ENCODE measurements at places on chromosomes 7 and 10.
A peak's percentile ranks its signal among the peaks of the same experiment; 100 is the strongest.

- no peak for DNase-seq
These were observed 10.9 kb downstream of the PRKG1 start for GRCh38 chr10:51085204-51085603.

GRCh38 chr10:62048470-62048869 lies 147.0 kb downstream of the ARID5B start:
- no peak for DNase-seq

DNA sequence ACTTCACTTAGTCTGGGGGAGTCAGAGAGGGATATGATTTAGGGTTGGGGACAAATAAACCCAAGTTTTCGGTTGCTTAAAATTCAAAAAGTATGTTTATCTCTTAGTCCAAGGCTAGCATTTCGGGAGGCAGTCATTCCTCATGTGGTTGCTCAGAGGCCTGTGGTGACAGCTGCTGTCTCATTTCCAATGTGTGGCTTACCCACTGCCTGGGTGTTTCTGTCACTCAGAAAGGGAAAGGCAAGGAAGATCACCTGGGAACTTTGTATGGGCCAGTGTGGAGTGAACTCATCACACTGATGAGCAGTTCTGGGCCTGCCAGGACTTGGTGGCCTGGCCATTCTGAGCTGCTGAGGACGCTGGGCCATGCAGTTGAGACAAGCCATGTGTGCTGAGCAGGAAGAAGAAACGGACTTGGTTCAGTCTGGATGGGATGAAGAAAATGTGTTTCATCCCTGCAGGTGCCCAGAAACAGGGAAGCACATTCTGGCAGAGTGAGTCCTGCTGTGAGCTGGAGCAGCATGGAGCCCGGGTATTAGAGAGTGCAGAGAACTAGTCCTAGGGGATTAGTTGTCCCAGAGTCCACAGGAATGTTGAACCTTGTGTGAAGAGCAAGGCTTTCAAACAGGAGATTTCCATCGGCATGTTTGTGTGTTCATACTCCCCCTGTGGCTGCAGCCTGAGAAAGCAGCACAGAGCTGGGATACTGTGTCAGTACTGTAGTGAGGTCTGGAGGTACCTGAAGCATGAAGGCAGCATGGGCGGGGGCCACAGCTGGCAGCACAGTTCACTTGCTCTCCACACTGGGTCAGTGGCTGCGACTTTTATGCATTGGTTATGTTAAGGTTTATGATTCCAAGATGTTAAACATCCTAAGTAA lies 211.1 kb upstream of the IGFBP3 start:
- no peak for DNase-seq

DNA sequence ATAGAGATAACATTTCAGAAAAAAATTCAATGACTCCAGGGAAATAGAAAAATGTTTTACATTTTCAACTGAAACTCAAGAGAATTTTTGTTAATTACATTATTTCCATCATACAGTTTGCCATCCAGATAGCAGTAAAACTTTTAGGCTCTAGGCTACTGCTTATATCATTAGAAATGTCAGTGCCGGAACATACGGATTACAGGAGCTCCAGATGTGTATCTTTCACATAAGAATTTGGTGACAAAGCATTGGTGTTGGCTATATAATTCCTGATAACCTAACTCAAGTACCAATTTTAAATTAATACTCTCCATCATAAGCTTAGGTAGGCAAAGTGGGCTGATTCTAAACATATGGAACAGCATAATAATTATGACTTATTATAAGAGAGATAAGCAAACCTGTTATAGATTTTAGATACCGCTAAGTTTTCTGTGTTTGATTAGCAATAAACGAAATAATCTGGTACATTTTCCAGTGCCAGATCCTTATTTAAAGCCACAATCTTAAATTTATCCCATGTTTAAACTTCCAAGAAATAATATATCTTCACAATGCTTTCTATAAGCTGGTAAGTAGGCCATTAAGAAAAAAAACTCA lies 637.9 kb downstream of the NXPH1 start:
- DNase-seq: no peak

DNA sequence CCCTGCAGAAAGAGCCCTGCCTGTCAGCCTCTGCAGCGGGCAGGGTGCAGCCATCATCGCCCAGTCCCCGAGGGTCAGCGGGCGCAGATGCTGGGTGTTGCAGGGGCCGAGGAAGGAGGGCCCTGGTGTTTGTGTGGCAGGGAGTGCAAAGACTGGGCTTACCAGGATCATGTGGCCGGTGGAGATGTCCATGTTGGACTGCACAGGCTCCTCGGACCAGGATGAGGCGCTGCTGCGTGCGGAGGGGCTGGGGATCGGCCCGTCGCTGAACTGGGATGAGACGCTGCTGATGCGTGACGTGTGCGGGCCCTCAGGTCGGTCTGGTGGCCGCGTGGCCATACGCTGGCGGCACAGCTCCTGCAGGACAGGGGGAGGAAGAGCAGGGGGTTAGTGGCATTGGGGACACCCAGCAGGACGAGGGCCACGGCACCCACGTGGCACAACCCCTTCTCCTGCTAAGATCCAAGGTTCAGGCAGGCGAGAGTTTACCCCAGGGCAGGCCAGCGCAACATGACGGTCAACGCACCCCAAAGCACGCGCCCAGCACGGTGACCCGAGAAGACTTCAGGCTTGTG lies 319.5 kb downstream of the DNAJB6 start:
- no peak for DNase-seq

GRCh38 chr10:70323138-70323696 lies 39.4 kb upstream of the NPFFR1 start:
- no peak for DNase-seq

DNA sequence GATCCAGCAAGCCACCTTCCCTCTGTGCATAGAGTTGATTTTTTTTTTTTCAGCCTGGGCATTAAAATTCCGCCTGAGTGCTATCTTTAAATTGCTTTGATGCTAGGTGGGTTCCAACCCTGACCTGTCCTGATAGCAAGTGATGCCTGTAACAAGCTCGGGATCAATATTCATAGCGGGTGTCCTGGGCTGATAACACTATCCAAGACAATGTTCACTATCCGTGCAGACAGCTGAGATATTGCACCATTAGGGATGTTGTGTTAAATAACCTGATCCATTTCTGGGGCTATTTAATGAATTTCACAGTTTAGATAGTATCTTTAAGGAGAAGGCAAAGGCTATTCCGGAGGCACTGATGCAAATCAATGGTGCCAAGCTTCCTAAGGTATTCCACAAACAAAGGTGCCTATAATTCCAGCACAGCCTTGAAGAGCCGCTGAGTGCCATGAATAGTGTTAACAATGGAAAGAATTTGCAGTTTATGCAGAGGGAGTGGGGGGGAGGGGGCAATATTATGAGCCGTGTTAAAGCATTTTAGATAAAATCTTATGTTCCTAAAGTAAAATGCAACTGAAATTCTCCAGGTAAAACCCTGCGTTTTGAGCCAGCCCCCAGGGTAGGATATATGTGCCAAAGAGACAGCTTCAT lies 4.2 kb upstream of the NKX1-2 start:
- no peak for DNase-seq

DNA sequence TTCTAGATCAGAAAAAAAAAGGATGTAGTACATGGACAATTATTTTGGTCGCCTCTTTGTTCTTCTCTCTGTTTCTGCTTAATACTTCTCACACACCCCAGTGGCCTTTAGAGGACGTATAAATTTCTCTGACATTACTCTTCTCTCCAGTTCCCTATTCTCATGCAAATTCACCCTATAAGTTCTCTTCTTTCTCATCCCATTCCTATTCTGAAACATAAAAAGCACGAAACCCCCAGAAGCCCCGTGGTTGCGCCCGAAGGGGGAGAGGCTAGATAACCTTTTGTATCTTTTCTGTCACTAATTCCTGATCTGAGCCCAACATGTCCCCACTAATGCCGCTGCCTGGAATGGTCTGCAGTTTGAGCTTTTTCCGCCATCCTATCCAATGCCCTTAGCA lies 136.9 kb downstream of the SKIDA1 start:
- DNase-seq: no peak

GRCh38 chr7:81234896-81235295 lies 316.0 kb upstream of the SEMA3C start:
- DNase-seq: no peak

- DNase-seq: no peak
These were observed 458.5 kb downstream of the KCNMA1 start for GRCh38 chr10:77179015-77179695.

GRCh38 chr7:46054272-46054671 lies 133.2 kb upstream of the IGFBP3 start:
- DNase-seq: no peak

- DNase-seq: no peak
These were observed 174.7 kb downstream of the GATA3 start for GRCh38 chr10:8229153-8229552.

GRCh38 chr7:521221-522070 lies 1.8 kb upstream of the PDGFA start:
- DNase-seq: no peak

DNA sequence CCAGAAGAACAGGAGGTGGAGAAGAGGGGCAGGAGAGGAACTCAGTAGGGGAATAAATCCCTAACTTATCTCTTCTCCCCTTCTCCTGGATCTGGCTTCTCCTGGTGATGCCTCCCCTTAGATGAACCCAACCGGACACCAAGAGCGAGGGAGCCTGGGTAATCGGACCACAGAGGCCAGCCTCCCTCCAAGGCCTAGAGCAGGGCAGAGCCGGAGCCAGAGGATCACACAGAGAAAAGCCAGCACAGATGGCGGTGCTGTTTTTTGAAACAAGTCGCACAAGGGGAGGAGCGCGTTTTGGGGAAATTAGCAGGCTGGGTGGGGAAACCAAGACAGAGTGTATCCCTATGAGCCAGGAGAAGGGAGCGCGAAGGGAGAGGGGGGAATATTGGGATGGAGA lies 4.9 kb upstream of the SRRM3 start:
- no peak for DNase-seq

GRCh38 chr7:2572101-2572842 lies 13.5 kb downstream of the IQCE start:
- DNase-seq: peak; percentile 12

DNA sequence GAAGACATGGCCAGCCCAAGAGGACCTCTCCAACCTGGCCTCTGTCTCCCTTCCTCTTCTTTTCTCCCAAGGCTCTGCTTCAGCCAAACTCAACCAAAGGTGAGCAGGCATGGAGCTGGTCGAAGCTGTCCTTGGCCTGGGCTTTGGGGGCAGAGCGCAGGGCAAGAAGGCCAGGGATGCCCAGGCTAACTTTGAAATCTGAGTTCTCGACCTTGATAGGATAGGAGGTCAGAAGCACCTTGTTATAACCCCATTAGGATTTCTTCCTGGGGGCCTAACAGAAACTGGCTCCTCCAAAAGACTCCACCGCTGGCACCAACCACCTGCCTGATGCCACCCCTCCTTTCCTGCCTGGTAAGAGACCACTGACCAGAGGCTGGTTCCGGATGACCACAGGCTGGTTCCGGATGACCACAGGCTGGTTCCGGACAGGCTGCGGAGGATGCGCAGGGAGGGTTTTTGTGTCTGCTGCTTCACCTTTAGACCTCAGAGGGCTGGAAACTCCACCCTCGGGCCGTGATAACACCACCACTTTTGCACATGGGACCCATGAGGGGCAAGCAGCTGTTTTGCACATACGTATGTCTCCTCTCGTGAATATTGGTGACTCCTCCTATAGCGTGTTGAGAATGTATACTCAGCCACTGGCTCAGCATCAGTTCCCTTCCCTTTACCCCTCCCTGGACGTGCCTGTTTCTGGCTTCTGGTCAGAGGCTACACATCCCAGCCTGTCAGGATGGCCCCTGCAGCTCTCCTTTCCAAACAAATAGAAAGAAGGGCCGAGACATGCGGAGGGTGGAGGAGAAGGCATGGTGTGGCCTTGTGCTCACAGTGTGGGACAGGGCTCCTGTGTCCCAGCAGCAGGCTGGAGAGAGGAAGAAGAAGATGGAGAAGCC lies 140.1 kb downstream of the DNAJB6 start:
- DNase-seq: no peak

DNA sequence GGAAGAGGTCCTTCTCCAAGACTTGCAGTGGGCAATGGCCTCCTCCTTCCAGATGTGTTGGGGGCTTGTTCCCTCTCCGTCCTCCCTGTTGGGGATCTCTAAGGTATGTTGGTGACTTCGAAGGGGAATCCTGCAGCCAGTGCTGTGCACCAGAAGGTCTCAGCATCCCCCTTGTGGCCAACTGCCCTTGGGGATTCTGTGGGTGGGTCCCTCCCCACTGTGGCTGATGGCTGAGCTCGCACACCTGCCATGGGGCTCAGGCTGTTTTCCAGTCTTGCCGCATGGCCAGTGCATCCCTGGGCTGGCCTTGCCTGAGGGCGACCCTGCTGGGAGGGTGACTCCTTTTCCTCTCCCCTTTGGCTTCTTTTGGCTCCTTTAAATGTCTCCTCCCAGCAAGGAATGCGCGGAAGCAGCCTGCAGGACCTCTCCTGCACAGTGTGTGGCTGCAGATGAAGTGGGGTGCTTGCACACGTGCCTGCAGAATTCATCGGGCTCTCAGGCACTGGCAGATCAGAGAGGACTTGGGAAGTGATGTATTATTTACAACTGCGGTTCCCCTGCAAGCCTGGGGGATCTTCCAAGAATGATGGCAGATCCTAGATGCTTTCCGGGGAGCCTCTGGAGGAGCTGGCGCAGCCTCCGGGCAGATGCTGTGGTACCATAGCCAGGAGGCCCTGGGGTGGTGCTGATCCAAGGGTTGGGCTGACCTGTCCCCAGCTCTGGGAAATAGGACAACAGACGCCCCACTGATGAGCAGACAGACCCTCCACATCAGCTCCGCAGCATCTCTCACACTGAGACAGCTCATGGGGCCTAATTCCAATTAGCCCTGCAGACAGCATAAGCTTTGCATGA lies 410.0 kb downstream of the TCERG1L start:
- no peak for DNase-seq

DNA sequence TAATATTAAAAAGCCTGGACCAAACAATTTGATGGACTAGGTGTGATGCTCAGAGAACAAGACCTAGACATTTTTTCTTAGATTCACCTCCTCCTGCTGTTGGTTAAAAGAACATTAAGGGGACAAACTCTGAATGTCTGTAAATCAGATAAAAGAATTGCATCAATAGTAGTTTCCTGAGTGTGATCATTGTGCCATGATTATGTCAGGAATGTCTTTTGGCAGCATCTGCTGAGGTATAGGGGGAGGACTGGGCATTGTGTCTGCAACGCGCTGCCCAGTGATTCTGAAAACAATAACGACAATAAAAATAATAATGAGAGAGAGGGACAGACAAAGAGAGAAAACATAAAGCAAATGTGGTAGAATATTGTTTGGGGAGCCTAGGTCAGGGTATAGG lies 6.9 kb downstream of the C7orf57 start:
- no peak for DNase-seq

All from activated T-cell treated with anti-CD3 and anti-CD28 coated beads for 48 hours (primary cell).